ENCODE measurements at places on chromosomes 13 and 19.

DNA sequence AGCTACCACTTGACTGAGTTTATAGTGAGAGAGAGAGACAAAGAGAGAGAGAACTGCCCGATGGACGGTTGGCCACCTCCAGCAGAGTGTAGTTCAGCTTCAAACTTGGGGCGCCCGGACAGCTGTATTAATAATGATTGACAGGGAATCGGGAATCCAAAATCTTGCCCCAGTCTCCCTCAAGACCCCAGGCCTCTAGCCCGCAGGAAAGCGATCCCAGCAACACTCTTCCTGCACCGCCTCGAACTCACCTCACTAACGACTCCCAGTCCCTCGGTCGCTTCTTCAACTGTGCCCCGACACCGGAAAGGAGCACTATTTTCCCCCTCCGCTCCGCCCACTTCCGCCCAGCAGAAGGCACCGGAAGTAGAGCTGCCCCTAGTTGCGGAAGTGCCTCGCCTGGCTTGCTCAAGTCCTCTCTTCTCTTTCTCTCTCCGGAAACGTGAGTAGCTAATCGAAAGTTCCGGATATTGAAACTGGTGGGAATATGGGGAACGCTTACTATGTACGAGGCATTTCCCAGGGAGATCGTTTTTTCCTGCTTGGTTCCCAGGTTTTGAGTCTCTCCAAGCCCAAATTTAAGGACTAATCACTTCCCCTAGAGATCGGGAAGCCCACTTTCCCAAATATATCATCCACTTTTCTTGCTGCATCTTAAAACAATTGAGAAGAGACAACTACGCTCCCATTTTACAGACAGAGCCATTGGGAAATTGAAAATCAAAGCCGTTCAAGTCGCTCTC is at the start of gene NOSIP:
TSS of gene NOSIP (minus strand) at position 293 of the 743 bp plus-strand sequence. CDS start 19,865 bp downstream, outside the sequence.
- DNase-seq, result peak; percentile 94
- peak within 1 kb of the TSS; percentile 99 for H3K4me3 ChIP-seq
- H3K36me3 ChIP-seq, result peaks cover 4% of the 10 kb centered on the region
- H3K27me3 ChIP-seq, result no peaks in the 10 kb centered on the region

- no peak overlapping the region for H3K27ac ChIP-seq
- H3K4me1 ChIP-seq, result no peaks in the 10 kb centered on the region
- no peak overlapping the region for H3K4me3 ChIP-seq
- H3K36me3 ChIP-seq, result no peaks in the 10 kb centered on the region
- no peak for DNase-seq
These were observed 246.6 kb upstream of the MAB21L1 start for GRCh38 chr13:35723053-35723461.

DNA sequence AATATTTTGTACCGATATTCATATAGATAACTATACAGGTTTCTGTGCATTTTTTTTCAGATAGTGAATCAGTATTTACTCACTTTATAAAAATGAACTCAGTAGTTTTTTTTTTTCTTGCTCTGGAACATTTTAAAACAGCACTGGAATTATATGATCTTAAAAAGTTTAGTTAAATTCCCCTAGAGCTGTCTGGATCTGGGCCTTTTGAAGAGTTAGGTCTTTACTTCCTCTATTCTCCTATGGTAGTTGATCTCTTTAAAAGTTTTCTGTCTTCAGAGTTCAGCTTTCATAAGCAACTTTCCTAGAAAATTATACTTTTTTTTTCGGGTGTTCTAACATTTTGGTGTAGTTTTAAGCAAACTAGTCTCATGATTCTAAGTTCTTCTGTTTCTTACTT is 21.8 kb upstream of the RBM26 start:
- H3K27me3 ChIP-seq, result no peaks in the 10 kb centered on the region
- no peak overlapping the region for H3K4me3 ChIP-seq
- no peaks in the 10 kb centered on the region for H3K36me3 ChIP-seq
- H3K4me1 ChIP-seq, result no peaks in the 10 kb centered on the region

- no peaks in the 10 kb centered on the region for H3K36me3 ChIP-seq
- no peak overlapping the region for H3K27ac ChIP-seq
- H3K27me3 ChIP-seq, result no peaks in the 10 kb centered on the region
- H3K4me3 ChIP-seq, result no peak overlapping the region
- no peak for DNase-seq
These were observed 186.5 kb downstream of the NHLRC3 start for GRCh38 chr13:39224671-39225240.

GRCh38 chr13:59701261-59701660 is 462.5 kb downstream of the DIAPH3 start:
- no peak overlapping the region for H3K27ac ChIP-seq
- H3K4me1 ChIP-seq, result no peaks in the 10 kb centered on the region
- no peak overlapping the region for H3K4me3 ChIP-seq

GRCh38 chr19:41413947-41414346 is 13.2 kb downstream of the B3GNT8 start:
- H3K4me1 ChIP-seq, result peaks cover 4% of the 10 kb centered on the region
- H3K4me3 ChIP-seq, result no peak overlapping the region
- DNase-seq, result no peak
- H3K27ac ChIP-seq, result no peak overlapping the region
- H3K36me3 ChIP-seq, result peaks cover 65% of the 10 kb centered on the region

- H3K4me3 ChIP-seq, result no peak overlapping the region
- H3K27ac ChIP-seq, result no peak overlapping the region
- no peak for DNase-seq
- H3K36me3 ChIP-seq, result no peaks in the 10 kb centered on the region
- H3K27me3 ChIP-seq, result peaks cover 4% of the 10 kb centered on the region
These were observed 214.5 kb downstream of the TEX29 start for GRCh38 chr13:111534751-111535522.

DNA sequence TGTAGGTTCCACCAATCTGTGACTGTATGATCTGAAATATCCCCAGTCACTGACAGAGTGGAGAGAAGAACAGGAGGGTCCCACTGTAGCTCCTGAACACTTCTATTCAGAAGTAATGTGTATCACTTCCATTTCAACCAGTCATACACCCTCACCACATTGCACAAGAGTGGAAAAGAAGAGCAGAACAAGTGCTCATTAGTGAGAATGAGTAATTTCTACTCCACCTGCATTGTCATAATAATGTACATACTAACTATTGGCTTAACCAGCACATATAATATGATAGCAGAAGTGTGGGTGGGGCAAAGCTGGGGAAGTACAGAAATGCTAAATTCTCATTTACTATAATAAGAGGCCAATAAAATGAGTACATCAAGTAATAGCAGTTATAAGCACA is 342.7 kb downstream of the LMO7 start:
- no peak overlapping the region for H3K4me3 ChIP-seq
- DNase-seq, result no peak
- H3K4me1 ChIP-seq, result no peaks in the 10 kb centered on the region
- no peak overlapping the region for H3K27ac ChIP-seq
- H3K27me3 ChIP-seq, result no peaks in the 10 kb centered on the region

DNA sequence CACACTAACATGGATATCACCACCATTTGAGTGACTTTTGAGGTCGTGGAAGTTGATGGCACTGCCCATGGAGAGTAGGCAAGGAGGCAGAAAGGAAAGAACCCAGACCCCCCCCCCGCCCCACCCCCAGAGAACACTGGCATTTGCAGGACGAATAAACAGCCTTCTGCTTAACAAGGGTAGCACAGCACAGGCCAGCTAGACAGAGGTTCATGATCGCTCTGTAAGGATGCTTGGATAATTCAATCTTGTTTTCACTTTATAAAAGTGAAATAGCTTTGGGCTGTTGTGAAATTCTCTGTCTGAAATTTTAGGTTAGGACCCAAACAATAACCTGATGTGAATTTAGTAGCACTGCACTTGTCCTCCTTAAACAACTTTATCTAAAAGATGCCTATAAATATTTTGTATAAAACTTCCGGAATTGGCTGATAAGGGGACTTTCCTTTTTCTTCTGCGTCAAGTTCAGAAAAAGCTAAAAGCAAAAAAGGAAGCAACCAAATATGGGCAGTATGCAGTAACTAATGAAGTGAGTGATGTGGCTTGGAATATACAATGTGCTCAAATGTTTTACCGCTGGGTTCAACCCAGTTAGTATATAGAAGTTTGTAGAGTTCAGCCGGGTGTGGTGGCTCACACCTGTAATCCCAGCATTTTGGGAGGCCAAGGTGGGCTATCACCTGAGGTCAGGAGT is 163.7 kb downstream of the SHISA2 start:
- H3K36me3 ChIP-seq, result no peaks in the 10 kb centered on the region
- H3K27ac ChIP-seq, result peak overlapping the region; percentile 50
- DNase-seq, result peak; percentile 60
- H3K4me3 ChIP-seq, result no peak overlapping the region

DNA sequence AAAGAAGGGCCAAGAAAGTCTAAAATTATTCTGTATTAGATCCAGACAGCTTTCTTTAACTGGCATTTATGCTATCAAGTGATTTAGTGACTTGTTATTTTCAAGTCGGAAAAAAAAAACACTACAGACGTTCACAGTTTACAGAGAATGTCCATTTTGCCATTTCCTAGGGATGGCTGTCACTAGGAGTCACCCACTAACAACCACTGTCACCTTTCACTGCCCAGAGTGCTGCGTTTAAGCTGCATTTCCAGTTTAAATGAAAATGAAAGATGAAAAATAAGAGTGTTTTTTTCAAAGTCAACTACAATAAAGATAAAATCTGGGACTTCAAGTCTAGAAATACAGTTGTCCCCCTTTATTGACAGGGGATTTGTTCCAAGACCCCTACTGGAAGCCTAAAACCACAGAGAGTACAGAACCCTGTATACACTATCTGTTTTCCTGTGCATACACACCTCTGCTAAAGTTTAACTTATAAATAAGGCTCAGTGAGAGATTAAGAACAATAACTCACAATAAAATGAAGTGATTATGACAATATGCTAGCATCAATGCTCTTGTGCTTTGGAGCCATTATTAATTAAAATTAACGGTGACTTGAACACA is 112.5 kb downstream of the SACS start:
- no peak overlapping the region for H3K4me3 ChIP-seq
- no peaks in the 10 kb centered on the region for H3K36me3 ChIP-seq
- DNase-seq, result no peak
- no peaks in the 10 kb centered on the region for H3K27me3 ChIP-seq

GRCh38 chr13:101111894-101112293 is 304.4 kb downstream of the NALCN start:
- DNase-seq, result no peak
- H3K27ac ChIP-seq, result no peak overlapping the region
- no peak overlapping the region for H3K4me3 ChIP-seq
- H3K4me1 ChIP-seq, result no peaks in the 10 kb centered on the region

- no peak overlapping the region for H3K27ac ChIP-seq
- no peaks in the 10 kb centered on the region for H3K36me3 ChIP-seq
- no peak for DNase-seq
- H3K4me3 ChIP-seq, result no peak overlapping the region
These were observed 203.4 kb downstream of the NDFIP2 start for GRCh38 chr13:79684371-79684770.

GRCh38 chr19:29372921-29373797 is 152.6 kb upstream of the VSTM2B start:
- no peaks in the 10 kb centered on the region for H3K27me3 ChIP-seq
- no peaks in the 10 kb centered on the region for H3K4me1 ChIP-seq
- no peak overlapping the region for H3K27ac ChIP-seq
- H3K36me3 ChIP-seq, result no peaks in the 10 kb centered on the region
- no peak overlapping the region for H3K4me3 ChIP-seq

GRCh38 chr13:102280366-102280765 is 121.5 kb downstream of the FGF14 start:
- DNase-seq, result no peak
- no peaks in the 10 kb centered on the region for H3K36me3 ChIP-seq
- no peaks in the 10 kb centered on the region for H3K27me3 ChIP-seq
- no peaks in the 10 kb centered on the region for H3K4me1 ChIP-seq
- no peak overlapping the region for H3K27ac ChIP-seq
- H3K4me3 ChIP-seq, result no peak overlapping the region

GRCh38 chr13:97434397-97435201 is 630 bp downstream of the RAP2A start:
- peak; percentile 45 for DNase-seq
- H3K4me3 ChIP-seq, result peak overlapping the region; percentile 42

DNA sequence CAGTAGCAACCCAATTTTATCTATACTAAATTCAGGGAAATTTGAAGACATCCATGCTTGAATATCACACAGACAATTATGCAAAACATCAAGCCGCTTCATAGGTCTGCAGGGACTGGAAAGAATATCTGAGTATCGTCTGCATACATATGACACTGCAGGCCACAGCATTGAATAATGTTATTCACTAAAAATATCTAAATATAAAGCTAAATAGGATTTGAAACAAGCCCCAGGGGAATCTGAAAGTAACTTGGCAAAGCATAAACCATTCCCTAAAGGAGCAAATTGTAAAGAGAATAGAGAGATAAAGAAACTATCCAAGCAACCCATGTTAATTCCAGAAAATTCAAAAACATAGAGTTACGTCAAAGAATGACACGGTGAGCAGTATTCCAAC is 1251.0 kb downstream of the PCDH17 start:
- no peaks in the 10 kb centered on the region for H3K36me3 ChIP-seq
- H3K4me3 ChIP-seq, result no peak overlapping the region
- DNase-seq, result no peak
- no peaks in the 10 kb centered on the region for H3K27me3 ChIP-seq
- no peak overlapping the region for H3K27ac ChIP-seq

DNA sequence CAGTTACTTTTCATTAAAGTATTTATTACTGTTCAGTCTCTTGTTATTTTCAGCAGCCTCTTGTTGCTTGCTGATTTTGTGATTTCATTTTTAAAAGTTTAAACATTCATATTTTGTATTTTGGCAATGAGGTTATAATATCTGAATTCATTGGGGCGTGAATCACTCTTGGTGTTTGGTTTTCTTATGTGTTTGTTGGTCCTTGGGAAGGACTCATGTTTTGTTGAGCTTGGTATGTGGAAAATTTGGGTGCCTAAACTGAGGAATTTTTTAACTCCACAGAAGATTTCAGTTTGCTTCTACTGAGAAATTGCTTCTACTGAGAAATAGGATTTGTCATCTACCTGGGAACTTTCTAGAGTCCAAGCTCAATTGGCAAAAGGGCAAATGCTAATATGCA is 38.2 kb downstream of the PDS5B start:
- H3K4me1 ChIP-seq, result peaks cover 21% of the 10 kb centered on the region
- DNase-seq, result no peak
- no peak overlapping the region for H3K4me3 ChIP-seq
- H3K27ac ChIP-seq, result no peak overlapping the region
- no peaks in the 10 kb centered on the region for H3K36me3 ChIP-seq

All from CD4-positive, alpha-beta memory T cell (primary cell).